CD8-positive, alpha-beta memory T cell (primary cell): ENCODE measurements at places on chromosomes 7 and 10. TPM values are rescaled to one million over a fixed set of nuclear protein-coding genes. Genes with fewer than 3 reads are reported as not detected.
A peak's percentile ranks its signal among the peaks of the same experiment; 100 is the strongest.

The STEAP1B gene
- total RNA-seq = not detected

The RPEL1 gene
- total RNA-seq = not detected

The LRRC4 gene
- 0.15 TPM for total RNA-seq

DNA sequence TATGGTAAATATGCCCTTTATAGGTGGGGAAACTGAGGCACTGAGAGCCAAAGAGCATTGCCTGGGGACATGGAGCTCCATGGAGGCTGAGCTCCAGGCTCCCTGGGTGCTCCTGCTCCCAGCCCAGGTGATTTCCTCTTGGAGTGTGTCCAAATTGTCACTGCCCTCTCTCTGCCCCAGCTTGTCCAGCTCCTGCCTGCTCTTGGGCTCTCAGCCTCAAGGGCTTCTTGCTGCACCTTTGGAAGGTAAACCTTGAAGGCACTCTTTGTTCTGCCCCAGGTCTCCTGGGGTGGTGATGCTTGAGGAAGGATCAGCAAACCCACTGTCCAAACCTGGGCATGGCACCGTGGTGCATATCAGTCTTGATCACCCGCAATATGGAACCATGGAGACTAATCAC lies 166.1 kb downstream of the RPS24 start:
- no peak for DNase-seq

The NYAP1 gene
- total RNA-seq = 0.18 TPM

DNA sequence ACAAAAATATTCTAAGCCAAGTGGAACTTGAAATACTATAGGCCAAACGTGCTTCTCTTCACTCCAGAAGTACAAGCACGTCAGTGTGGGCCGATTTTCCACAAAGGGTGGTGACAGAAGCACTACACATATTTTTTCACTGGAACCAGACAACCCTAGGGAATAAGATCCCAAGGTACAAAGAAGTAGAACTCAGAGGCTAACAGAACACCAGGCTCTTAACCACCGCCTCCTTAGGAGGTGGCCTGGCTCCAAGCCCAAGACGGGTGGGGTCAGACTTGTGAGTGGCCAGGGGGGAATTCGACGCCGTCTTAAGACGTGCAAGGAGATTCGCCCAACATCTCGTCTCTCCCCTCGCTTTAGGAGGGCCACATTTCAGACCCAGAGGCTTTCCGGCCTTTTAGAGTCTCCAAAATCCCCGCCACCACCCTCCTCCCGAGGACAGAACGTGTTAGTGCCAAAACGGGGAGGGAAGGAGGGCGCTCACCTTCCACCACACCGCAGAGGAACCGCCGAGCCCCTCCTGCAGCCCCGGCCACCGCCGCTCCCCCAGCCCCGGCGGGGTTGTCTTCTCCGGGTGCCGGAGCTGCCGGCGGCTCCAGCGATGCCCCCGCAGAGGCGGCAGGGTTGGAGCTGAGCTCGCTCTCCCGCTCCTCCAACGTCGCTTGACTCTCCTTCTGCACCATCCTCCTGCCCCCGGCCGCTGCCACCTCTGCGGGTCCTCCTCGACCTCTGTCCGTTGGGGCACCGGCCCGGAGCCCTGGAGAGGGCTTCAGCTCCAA lies 716 bp downstream of the OGA start:
- DNase-seq = peak; percentile 56

DNA sequence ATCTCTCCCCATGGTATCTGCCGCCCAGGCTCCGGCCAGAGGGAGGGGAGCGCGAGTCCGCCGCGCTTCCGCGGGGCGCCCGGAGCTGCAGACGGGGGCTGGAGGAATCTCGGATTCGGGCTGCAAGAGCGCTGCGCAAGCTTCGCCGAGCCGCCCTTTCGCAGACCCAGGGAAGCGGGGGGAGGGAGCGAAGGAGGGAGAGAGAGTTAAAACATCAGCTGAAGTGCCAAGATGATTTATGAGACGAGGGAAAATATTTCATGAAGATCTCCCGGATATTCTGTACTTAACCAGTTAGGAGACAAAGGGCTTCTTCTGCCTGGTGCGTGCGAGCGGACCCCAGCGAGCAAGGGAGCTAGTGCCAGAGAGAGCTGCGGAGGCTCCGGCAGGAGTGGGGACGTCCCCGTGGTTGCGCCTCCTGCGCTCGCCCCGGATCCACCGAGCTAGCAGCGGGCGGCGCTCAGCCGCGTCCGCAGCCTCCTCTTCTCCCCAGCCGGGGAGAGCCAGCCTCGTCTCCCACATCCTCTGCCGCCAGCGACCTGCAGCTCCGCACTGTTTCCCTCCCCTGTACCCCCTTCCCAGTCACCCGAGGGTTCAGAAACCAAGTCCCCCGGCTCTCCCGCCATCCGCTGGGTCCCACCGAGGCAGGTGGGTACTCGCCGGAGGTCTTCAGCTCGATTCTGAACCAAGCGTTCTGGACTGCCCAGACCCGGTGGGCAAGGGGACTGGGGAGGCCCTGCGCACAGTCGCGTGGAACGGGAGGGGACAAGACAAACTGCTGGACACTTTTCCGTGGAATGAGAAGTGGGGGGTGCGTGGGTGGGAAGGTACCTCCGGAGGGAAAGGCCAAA lies 1.0 kb upstream of the PAX2 start:
- DNase-seq = no peak

- DNase-seq = no peak
These were observed 56.2 kb downstream of the AOAH start for GRCh38 chr7:36668080-36668479.

DNA sequence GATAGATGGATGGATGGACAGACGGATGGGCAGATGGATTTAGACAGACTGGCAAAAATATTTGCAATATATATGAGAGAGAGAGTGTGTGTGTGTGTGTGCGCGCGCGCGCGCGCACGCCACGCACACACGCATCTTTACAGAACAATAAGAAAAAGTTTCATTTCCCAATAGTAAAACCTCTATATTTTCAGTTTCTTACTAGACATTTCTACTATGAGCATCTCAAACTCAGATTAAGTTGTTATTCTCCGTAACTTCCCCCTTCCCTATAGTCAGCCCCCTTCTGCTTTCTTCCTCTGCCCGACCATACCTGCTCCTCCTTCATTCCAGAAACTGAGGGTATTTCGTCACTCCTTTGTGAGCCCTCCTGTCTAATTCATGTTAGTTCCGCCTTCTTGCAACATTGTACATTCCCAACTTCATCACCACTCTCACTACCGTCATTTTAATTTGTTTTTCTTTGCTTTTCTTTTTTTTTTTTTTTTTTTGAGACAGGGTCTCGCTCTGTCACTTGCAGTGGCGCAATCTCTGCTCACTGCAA lies 154.4 kb upstream of the SH2B2 start:
- no peak for DNase-seq

DNA sequence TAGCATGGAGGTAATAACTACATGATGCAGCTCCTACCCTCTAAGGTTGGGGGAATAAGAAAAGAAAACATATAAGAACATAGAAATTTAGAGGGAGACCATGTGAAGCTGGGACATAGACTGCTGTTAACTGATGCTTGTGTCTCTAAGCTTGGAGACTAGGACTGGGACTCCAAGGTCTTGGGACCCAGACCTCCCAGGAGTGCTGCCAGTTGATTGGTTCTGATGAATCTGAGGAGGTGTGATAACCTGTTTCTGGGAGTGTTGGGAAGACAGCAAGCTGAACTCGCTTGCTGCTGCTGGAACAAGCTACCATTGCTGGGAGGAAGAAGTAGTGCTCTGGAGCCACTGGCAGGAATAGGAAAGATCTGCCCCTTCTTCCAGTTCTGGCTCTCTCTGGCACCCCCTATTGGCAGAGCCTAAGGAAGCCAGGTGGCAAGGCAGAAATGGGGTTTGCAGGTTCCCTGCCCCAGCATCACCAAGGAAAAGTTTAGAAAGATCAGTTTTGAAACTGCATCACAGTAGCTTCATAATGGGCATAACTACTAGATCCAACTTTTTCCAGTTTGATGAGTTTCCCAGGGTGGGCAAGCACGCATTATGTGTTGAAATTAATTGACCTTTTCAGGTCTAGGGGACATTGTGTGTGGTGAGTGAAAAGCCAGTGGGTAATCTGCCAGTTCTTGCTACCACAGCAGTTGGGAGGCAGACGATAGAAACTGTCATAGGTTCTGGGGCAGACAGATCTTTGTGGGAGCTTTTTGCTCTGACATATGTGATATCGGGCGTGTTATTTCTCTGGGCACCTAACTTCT lies 140.7 kb downstream of the SND1 start:
- peak; percentile 12 for DNase-seq

DNA sequence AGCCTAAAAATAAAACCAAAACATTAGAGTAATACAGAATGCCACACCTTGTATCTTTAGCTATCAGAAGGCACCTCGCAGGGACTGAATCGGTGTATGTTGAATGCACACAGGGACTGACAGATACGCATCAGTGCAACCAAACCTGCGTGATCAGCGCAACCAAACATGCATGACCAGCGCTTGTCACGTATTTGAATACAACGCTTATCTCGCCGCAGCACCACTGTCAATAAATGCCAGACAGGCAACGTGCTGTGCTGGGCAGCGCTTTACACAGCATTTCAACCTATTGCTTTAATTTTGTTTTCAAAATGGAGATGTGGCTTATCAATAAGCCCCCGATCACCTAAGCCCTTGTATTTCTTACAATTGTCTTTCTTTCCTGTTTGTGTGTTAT lies 242.4 kb downstream of the SFMBT2 start:
- no peak for DNase-seq

DNA sequence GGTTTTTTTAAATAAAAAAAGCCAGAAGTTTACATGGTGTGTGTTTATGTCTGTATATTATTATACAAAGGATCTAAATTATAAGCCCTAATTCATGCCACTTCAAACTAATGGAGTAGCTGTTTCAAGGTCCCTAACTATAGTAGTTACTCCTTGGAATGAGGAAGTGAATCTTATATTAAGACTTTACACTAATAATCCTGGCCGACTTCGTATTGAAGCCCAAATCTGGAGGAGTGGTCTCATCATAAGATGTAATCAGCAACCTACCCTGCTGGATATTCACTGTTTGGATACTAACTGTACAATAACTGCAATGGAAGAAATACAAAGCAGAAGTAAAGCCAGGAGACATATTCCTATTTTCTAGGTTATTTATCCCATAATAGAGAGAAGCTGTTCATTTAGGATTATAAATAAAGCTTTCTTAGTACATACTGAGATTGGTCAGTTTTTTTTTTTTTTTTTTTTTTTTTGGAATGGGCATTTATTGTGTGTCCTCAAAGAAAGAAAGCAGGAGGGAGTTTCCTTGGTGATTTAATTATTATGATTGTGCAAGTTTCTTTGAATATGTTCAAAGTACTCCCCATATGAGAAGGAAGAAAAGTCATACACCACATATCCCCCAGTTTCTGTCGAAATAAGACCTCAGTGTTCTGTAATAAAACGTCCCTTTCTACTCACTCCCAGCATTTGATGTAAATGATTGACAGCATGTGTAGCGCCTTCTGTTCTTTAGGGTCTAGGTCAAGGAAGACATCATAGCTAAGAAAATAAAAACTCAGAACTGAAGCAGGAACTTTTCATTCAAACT lies 397.8 kb downstream of the EXOC4 start:
- no peak for DNase-seq

- no peak for DNase-seq
These were observed 32.2 kb downstream of the SPOCK2 start for GRCh38 chr10:72056113-72056512.

GRCh38 chr7:86790383-86790782 lies 146.7 kb downstream of the GRM3 start:
- DNase-seq = no peak

DNA sequence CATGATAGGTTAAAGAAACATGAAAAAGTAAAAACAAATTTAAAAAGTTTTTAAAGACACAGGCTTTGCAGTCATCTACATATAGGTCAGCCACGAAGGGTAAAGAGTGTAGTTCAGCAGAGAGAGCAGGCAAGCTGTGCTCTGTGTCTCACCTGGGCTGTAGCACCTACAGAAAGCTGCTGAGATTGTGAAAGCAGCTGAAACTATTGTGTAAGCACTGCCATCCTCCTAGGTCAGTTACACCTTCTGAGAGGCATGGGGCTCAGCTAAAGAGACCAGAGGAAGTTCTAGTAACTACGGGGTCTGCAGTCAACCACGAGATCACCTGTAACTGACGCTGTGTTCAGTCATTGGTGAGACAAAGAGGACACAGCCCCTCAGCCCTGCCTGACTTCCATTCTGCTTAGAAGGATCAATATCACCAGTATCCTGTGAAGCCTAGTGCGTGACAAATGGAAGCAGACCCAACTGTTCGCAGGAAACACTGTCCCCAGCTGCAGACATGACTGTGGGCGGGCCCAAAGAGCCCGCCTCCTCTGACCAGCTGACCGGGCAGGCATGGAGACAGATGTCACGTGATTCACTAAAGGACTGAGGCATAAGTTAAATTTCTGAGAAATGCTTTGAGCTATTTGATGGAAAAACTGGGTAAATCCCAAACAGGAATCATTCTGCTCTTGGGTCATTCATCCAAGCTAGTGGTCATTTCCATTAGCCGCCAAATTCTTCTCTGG lies 87.9 kb downstream of the EBF3 start:
- DNase-seq = no peak

The ERVW-1 gene
- not detected for total RNA-seq

DNA sequence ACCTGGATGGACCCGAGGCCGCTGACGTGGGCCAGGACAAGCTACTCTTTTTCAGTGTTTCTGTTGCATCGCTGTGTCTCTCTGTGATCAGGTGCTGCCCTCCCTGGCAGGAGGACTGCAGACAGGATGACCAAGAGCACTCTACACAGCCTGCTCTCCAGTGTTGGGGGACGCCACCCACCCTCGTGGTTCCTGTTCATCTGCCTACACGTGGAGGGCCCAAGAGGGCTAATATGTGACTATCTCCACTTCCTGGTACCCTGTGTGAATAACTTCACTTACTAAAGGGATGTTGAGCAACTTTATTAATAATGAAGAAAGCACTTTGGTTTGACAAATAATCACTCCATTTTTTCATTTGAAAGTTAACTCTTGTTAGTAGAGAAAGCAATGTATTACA lies 101.3 kb downstream of the EGFR start:
- DNase-seq = no peak

The COL1A2 gene
- total RNA-seq = 0.09 TPM

DNA sequence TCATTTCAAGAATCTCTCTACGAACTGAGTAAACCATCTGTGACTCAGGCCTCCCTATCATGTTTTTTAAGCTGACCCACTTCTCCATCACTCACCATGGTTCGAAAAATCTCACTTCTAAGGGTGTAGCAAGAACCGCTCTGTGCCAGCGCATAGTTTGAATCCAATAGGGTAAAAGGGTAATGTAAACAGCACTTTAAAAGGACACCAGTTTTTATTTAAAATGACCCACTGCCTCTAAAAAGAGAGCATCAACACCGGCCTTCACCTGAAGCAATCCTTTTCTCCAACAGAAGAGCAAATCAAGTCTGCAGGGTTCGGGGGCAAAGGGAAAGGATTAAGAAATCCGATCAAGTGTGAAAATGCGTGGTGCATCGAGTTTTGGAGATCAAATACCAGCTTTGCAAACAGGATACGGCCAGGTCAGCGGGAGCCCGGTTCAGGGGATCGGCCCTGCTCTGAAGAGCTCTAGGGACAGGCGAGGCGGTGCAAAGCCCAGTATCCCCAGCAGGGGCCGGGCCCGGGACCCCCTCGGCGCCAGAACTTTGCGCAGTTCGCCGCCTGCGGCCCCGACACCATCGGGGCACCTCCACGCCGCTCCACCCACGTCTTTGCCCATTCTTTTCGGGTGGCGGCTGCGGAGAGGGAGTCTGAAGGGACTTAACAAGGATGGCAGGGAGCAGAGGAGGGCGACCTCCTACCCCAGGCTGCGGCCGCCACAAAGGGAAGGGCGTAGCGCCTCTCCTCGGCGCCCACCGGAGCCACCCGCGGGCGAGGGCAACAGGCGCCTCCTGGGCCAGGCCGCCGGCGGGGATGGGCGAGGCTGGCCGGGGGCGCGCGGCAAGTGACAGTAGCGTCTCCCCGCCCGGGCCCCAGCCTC lies 842 bp downstream of the NMT2 start:
- DNase-seq = peak; percentile 27

The CCDC7 gene
- 12.1 TPM for total RNA-seq
